ENCODE measurements at places on chromosomes 13 and 19. TPM values are rescaled to one million over a fixed set of nuclear protein-coding genes. Genes with fewer than 3 reads are reported as not detected.

DNA sequence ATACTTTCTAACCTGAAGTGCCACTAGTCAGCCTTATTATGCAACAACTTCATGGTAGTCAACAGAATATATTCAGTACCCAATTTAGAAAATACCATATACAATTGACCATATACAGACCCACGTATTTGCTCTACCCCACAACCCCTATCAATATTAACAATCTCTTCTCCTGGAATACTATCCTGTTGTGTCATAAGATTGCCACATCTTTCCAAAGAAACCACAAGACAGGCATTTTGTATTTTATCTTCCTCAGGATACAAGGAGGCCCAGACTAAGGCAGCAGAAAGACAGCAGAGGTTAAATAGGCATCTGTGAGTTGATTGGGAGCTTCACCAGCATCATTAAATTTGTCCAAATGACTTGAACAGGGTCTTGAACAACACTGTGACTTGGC is 4.5 kb downstream of the SPART start:
- DNase-seq = no peak
- peaks cover 39% of the 10 kb centered on the region for H3K4me1 ChIP-seq
- no peaks in the 10 kb centered on the region for H3K36me3 ChIP-seq
- H3K27ac ChIP-seq = no peak overlapping the region

- H3K27me3 ChIP-seq = no peaks in the 10 kb centered on the region
- H3K27ac ChIP-seq = no peak overlapping the region
- H3K4me3 ChIP-seq = no peak overlapping the region
- H3K36me3 ChIP-seq = no peaks in the 10 kb centered on the region
Observed at GRCh38 chr13:61954092-61954491, 538.4 kb upstream of the PCDH20 start.

GRCh38 chr19:5558101-5558621 is 9.6 kb downstream of the TINCR start:
- no peak overlapping the region for H3K27ac ChIP-seq
- H3K27me3 ChIP-seq = peaks cover 17% of the 10 kb centered on the region
- no peak for DNase-seq
- no peak overlapping the region for H3K4me3 ChIP-seq

ZNF324B gene
- 8.3 TPM for total RNA-seq

KLK1 gene
- total RNA-seq = 1.9 TPM

Measured in lower lobe of right lung (tissue), 2 donors.